ENCODE measurements at places on chromosomes 12 and 14.

DNA sequence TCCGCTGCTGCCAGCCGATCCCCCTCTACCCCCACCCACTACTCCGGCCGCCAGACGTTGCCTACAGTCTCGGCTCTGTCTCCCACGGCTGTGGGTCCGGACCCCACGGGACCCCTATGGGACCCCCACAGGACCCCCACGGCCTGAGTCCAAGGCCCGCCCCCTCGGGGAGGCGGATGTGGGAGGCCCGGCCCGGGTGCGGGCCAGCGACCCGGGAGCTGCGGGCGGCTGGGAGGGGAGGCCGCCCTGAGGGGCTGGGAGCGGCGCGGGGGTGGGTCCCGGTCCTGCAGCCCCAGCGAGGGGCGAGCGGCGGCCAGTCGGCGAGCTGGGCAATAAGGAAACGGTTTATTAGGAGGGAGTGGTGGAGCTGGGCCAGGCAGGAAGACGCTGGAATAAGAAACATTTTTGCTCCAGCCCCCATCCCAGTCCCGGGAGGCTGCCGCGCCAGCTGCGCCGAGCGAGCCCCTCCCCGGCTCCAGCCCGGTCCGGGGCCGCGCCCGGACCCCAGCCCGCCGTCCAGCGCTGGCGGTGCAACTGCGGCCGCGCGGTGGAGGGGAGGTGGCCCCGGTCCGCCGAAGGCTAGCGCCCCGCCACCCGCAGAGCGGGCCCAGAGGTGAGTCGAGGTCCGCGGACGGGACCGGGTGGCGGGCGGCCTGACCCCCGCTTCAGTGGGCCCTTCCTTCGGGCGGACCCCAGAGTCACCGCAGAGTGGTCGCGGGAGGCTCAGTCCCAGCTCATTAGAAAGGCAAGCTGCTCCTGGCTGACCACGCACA lies at the start of gene ACVRL1:
TSS of gene ACVRL1 (plus strand) at position 422 of the 773 bp plus-strand sequence. CDS start 4,971 bp downstream, outside the sequence.
- no peak for DNase-seq

- DNase-seq: no peak
These were observed 173.3 kb upstream of the ABCD2 start for GRCh38 chr12:39792938-39793337.

DNA sequence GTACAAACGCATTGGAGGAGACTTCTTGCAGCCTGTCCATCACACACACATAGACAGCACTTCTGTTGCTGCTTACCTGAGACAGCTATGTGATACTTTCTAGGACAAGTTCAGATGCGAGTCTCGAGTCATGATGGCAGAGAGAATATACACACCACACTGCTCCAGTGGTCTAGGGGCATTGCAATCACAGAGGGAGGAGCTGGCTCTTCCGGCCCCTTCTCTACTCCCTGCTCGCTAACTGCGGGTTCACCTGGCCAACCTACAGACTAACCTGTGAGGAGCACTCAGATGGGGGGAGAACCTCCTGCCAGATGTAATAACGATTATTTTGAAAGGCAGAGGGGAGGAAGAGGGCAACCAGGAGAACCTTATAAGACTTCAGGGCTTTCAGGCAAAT lies 30.7 kb downstream of the EMP1 start:
- no peak for DNase-seq

DNA sequence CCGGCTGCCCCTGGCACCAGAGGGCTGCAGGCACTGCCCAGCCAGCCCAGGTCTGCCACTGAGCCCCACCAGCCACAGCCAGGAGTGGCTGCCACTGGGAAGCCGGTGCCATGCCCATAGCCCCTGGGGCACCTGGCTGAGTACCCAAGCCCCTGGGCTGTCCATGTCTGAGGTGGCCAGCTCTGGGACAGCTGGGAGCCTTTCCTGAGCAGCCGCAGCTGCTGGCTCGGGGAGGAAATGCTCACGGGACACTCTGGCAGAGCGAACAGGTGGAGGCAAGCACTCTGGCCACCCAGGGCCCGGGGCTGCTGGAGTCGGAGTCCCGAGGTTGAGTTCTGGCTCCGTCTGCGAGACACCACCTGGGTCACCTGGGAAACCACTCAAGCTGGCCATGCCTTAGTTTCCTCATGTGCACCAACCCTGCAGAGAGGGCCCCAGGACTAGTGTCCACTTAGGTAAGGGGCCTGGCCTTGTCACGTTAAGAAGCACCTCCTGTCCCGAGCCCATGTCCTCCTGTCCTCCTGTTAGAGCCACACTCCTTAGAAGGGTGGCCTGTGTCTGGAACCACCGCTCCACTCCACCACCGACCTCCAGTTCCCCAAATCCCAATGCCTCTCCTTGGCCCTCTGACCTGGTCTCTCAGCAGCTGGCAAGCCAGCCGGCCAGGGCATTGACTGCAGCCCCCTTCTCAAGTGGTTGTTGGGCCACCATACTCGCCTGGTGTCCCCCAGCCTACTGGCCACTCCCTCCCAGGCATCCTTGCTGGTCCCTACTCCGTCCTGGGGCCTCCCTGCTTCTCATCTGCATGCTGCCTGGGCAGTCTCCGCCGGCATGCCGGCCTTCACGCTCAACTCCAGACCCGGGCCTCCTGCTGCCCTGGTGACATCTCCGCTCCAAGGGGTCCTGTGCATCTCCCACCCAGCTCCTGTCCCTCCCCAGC lies 45.3 kb downstream of the BEGAIN start:
- DNase-seq: no peak

- no peak for DNase-seq
These were observed 940 bp downstream of the MOAP1 start for GRCh38 chr14:93183596-93184317.

- no peak for DNase-seq
These were observed 62.5 kb downstream of the ITPR2 start for GRCh38 chr12:26770239-26771070.

GRCh38 chr12:72676556-72676955 lies 404.4 kb downstream of the TRHDE start:
- DNase-seq: no peak

GRCh38 chr12:14954269-14954668 lies 7.1 kb downstream of the ARHGDIB start:
- no peak for DNase-seq

DNA sequence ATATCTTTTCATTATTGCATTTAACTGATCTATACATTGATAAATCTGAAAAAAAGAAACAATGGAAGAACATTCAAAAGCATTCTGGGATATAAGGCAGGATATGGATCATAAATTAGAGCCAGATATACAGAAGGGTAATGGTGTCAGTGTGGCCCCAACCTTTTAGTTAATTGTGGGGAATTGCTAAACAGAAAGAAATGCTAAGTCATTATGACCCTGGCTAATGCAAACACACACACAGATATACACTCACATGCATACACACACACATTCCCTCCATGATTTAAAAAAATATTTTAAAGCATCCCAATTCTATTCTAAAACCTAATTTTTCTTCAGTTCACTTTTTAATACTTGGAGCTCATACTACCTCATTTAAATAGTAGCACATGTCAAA lies 404.5 kb downstream of the BCAT1 start:
- DNase-seq: peak; percentile 37

GRCh38 chr14:44497148-44497547 lies 9.9 kb downstream of the FSCB start:
- no peak for DNase-seq

- DNase-seq: no peak
These were observed 384.5 kb upstream of the DCN start for GRCh38 chr12:91567100-91567485.

DNA sequence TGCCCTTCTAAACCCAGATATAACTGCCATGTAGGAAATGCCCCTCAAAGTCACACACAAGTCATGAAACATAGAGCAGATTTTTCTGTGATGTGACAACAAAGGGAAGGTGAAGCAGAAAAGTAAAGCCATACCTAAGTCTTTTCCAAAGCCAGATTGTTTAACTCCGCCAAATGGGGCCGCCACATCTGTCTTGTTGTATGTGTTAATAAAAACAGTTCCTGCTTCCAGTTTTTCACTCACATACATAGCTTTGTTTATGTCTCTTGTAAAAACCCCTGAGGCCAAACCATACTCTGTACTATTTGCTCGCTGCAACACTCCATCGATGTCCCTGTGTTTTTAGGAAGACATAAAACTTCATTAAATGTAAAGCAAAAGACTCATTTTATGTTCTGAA lies 40.3 kb downstream of the NOPCHAP1 start:
- DNase-seq: no peak

DNA sequence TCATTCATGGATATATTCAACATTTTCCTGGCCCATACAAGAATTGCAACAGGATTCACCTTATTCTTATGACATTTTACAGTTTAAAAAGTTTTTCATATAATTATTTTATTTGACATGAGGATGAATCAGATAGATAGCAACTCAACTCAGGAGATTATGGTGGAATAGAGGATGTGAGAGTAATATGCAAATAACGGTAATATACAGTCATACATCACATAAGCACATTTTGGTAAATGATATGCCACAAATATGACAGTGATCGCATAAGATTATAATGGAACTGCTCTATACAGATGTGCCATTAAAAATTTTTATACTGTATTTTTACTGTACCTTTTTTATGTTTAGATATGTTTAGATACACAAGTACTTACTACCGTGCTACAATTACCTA lies 24.1 kb upstream of the CRADD start:
- DNase-seq: no peak

DNA sequence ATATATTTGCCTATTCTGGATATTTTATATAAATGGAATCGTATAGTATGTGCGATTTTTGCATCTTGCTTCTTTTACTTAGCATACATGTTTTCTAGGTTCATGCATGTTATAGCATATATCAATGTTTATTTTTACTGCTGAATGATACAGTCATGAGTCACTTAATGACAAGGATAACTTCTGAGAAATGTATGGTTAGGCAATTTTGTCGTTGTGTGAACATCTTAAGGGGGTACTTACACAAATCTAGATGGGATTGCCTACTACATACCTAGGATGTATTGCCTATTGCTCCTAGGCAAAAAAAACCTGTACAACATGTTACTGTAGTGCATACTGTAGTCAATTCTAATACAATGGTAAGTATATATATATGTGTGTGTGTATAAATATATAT lies 8.8 kb downstream of the USP15 start:
- DNase-seq: peak; percentile 85

GRCh38 chr12:115194448-115194847 lies 510.5 kb upstream of the TBX3 start:
- DNase-seq: no peak

DNA sequence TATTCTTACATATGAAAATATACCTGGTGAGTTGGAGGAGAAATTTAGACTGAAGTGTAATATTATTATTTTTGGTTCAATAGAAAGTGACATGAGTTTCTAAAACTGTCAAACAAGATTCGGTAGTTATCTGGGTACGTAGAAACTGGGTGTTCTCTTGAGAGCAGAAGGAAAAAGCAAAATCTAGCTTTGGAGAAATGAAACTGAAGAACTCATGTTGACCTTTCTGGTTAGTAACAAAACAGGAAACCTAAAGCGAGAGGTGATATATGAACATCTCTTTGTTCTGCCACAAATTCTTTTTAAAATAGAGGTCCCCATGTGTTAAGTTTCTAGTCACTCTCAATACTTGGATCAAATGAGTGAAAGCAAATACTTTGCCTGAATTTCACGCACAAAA lies 401.7 kb downstream of the TRHDE start:
- no peak for DNase-seq

DNA sequence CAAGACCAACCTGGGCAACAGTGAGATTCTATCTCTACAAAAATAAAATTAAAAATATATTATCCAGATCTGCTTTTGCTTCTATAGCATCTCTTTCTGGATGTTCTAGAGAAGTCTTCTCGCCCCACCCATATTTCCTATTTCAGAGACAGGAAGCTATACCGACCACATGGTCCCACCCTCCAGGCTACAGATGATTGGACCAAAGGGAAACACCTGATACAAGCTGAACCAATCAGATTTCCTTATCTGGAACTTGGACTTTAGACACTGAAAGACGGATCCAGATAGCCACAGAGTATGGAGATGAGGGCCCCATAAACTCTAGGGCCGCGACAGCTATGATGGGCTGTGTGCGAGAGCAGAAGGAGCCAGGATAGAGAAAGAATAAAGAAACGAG lies 48.7 kb downstream of the CCDC60 start:
- DNase-seq: no peak

- DNase-seq: no peak
These were observed 122.9 kb upstream of the PCED1B start for GRCh38 chr12:46956451-46957035.

Measured in IMR-90 (cell line).